ENCODE measurements at places on chromosomes 1 and 21.
A peak's percentile ranks its signal among the peaks of the same experiment; 100 is the strongest.

- no peak for DNase-seq
Observed at GRCh38 chr1:51519865-51520699, 1.0 kb upstream of the EPS15 start.

DNA sequence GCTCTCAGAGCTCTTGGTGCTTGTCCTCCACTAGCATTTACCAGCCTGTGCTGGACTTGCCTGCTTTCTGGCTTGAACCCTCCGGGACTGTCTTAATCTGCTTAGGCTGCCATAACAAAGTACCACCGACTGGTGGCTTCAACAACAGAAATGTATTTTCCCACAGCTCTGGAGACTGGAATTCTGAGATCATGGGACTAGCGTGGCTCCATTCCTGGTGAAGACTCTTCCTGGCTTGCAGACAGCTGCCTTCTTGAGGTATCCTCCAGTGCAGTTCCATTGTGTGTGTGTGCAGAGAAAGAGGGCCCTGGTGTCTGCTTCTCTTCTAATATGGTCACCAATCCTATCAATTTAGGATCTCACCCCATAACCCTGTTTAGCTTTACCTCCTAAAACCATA, 22.0 kb upstream of the RCAN1 start:
- DNase-seq: no peak

- DNase-seq: no peak
Observed at GRCh38 chr1:20373286-20373685, 82.6 kb downstream of the VWA5B1 start.

DNA sequence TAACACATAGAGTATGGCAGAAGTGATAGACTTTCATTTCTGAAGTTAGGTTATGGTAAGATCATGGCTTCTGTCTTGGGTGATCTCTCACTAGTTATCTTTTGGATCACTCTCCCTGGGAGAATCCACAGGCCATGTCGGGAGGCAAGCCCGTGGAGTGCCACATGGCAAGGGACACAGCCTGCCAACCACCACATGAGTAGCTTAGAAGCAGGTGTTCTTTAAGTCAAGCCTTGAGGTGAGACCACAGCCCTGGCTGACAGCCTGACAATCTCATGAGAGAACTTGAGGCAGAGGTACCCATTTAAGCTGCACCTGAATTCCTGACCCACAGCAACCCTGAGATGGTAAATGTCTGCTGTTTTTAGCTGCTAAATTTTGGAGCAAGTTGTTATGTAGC, 130.4 kb downstream of the KCNN3 start:
- no peak for DNase-seq

GRCh38 chr1:104760017-104760416, 1010.3 kb downstream of the AMY1C start:
- no peak for DNase-seq

GRCh38 chr1:117621316-117621715, 15.5 kb downstream of the TENT5C start:
- no peak for DNase-seq

GRCh38 chr1:157105988-157106812, 6.6 kb upstream of the ETV3L start:
- DNase-seq: no peak

GRCh38 chr1:25473653-25474225, 43.0 kb downstream of the MACO1 start:
- DNase-seq: no peak

GRCh38 chr1:202809597-202810159, 1.1 kb upstream of the PCAT6 start:
- no peak for DNase-seq

DNA sequence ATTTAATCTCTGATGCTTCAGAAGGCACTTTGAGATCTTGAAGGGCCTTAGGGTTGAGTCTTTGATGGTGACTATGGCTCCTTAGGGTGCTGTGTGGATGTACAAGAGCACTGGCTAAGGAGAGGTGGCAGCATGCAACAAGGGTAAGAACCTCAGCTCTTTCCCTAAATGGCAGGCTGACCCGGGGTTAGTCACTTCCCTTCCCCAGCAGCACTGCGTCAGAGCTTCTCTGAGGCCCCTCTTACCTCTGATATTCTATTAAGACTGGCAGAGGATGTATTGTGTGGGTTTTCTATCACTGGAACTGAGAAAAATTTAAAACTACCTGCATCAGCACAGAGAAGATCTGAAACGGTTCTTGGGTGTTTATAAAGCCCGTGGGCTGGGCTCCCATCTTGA, 11.8 kb downstream of the C1orf116 start:
- DNase-seq: no peak

GRCh38 chr1:119227456-119227855, 87.0 kb upstream of the WARS2 start:
- DNase-seq: no peak

- no peak for DNase-seq
Observed at GRCh38 chr1:83508485-83509151, 490.3 kb downstream of the TTLL7 start.

- DNase-seq: no peak
Observed at GRCh38 chr21:26124896-26125295, 45.7 kb downstream of the APP start.

GRCh38 chr1:157359314-157360022, 192.8 kb downstream of the FCRL5 start:
- DNase-seq: peak; percentile 93

DNA sequence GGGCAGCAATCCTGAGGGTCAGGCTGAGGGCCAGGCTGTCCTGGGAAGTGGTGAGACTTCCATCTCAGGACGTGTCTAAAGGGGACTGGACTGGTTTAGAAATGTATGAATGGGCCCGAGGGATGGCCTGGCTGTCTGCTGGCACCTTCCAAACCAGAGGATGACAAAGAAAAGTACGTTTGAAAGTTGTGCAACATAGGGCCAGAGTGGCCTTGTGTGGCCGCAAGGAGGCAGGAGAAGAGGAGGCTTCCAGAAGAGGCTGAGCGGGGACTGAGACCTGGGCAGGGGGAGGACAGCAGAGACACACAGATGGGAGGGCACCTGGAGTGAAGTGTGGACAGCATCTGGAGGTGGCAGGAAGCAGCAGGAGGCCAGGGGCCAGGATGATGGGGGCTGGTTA, 2.6 kb upstream of the SYTL1 start:
- DNase-seq: no peak

GRCh38 chr1:237677979-237678378, 212.7 kb downstream of the ZP4 start:
- DNase-seq: peak; percentile 1

GRCh38 chr1:36284061-36284460, 22.1 kb upstream of the SH3D21 start:
- no peak for DNase-seq

DNA sequence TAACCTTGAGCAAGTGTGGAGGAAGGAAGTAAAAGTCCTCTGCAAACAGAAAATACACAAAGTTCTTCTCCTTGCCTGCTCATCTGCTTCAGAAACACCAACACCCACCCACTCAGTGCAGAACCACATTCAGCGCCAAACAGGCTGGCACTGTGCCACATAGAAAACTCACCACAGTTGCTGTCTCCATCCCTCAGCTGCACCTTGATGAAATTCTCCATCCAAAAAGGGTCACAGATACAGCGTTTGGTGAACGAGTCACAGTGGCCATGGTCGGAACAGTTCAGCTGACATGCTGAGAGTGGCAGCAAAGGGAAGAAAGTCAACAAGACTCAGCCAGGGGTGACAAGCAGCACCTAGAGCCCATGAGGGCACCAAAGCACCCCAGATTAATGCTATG, 114.5 kb downstream of the KIAA0319L start:
- DNase-seq: no peak

- no peak for DNase-seq
Observed at GRCh38 chr21:42696501-42697040, 43.1 kb downstream of the PDE9A start.

DNA sequence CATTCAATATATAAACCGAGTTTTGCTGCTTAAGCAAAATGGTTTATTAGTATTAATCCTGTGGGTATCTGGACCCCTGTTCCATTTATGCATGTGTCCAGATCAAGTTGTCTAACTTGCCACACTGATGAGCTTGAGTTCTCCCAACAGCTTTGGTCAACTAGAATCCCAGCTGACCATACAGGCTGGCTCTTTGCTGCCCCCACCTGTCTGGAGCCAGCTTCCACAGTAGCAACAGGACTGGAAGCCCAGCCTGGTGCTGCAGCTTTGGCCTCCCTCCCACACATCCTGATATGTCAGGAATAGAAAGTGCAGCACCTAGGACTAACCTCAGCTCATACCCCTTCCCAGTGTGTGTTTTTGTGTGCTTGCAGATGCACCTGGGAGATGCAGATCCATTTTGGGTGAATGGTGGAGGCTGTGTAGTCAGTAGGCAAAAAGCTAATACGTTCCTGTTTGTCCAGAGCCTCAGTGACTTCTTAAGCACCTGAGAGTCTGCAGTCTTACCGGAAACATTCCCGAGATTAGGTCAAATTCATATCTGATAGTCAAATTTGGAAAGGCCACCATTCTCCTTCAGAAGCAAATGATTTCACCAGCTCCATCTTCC, 40.9 kb upstream of the BEND5 start:
- peak; percentile 52 for DNase-seq

DNA sequence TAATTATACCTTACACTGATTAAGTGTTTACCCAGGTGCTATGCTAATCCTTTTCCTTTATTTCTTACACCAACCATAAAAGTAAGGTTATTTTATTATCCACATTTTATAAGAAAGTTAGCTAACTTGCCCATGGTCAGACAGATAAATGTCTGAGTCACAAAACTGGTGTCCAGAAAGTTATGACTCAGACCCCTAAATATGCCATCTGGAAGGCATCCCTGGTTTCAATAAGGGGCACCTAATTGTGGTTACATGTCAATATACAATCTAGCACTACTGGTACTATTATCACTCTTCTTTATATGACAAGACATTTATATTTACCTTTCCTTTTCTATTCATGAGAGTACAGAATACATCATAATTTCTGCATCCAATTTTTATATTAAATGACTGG, 496.5 kb upstream of the ADGRL2 start:
- no peak for DNase-seq
